Cortex of kidney (tissue), 1 donor: ENCODE measurements at places on chromosomes 3 and 15.

DNA sequence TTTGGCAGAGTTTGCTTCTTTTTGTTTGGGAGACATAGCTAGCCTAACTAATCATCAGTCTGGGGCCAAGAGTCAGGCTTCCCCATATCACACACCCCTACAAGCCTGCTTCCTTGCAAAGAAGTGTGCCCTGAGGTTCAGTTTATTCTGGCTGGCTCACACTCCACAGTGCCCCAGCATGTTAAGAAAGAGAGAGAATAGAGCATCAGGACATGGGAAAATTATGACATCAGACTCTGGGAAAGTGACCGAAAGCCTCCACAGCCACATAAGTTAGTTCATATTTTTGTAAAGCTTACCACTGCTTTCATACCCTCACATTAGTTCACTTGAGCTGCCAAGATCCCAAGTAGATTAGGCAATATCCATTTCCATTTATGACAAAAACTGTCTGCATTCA lies 63.0 kb upstream of the CFAP161 start:
- DNase-seq, result no peak

DNA sequence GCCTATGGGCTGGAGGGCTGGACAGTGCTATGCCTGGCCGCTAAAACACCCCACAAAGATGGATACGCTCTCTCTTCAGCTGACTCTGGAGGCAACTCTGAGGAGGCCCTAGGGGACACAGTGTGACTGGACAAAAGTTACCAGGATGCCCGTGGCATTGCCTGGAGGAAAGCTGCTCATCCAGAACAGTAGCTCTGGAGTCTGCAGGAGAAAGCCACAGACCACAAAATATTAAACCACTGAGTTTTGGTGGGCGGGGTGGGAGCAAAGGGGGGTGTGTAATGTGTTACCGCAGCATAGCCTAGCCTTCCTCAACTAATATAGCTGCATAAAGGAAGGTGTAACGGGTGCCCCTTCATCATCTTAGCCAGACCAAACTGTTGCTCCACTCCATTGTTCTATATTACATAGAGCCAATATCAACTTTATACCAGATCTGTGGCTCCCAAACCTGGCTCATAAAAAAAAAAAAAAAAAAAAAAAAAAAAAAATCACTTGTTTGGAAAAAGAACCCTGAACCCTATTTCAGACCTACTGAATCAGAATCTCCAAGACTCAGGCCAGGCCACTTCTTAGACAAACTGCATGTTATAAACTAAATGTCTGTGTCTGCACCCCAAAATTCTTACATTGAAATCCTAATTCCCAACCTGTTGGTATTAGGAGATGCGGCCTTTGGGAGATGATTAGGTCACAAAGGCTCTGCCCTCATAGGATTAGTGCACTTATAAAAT lies 132.6 kb downstream of the TNIK start:
- no peak for DNase-seq

- DNase-seq, result no peak
Observed at GRCh38 chr3:63128380-63128779, 149.7 kb upstream of the SYNPR start.

- no peak for DNase-seq
Observed at GRCh38 chr3:176147251-176147650, 1050.0 kb downstream of the TBL1XR1 start.

- DNase-seq, result no peak
Observed at GRCh38 chr3:47073685-47074084, 90.2 kb downstream of the SETD2 start.

DNA sequence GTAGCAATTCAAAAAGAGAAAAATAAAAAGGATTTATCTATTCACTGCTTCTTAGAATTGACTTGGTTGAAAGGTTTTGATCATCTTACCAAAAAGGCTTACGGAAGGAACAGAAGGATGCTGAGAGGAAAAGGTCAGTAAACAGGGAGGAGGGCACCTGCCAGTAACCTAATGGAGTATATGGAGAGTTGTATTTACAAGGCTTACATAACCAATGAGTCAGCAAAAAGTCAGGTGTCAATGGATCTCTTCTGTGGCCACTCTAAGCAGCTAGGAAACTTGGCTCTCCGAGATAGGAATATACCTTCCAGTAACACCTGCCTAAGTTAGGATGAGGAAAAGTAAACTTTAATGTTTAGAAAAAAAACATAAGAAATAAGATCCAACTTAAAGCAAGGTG lies 80.5 kb upstream of the PLXND1 start:
- DNase-seq, result no peak

DNA sequence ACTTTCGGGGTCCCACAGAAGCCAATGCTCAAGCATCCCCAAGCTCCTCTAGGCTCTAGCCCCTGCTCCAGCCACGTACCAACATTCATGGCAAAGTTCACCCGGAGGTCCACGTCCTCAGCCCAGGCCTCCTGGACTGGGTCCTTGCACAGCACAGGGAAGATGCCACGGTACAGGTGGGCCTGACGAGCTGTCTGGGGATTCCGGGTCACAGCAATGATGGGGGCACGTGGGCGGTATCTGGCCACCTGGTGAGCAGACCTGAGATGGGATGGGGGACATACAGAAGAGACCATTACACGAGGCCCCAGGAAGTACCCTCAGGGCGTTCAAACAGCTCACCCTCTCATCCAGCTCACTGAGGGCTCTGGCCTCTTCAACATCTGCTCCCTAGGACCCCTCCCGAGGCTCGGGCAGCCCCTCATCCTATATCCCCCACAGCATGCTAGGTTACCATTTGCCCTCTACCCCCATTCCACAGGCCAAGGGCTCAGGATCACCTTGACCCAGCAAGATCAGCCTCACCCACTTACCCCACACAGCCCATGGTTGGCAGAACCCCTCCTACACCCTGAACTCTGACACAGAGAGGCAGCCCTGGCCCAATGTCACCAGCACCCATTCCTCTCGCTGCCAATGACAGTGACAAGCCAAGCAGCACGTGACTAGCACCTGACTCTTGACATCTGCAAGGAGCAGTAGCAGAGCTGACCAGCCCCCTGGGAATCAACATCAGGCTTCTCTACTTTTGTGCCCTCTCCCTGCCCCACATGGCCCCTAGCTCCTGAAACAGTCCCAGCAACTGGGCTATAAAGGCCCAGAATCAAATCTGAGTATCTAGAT lies 3.0 kb upstream of the GRAMD2A start:
- DNase-seq, result no peak

- DNase-seq, result no peak
Observed at GRCh38 chr3:14397940-14398796, 4.2 kb upstream of the SLC6A6 start.

- DNase-seq, result no peak
Observed at GRCh38 chr3:73536952-73537351, 87.8 kb downstream of the PDZRN3 start.

GRCh38 chr15:95988574-95988887 lies 342.0 kb upstream of the NR2F2 start:
- no peak for DNase-seq

- no peak for DNase-seq
Observed at GRCh38 chr15:42275780-42276391, 2.7 kb upstream of the TMEM87A start.

DNA sequence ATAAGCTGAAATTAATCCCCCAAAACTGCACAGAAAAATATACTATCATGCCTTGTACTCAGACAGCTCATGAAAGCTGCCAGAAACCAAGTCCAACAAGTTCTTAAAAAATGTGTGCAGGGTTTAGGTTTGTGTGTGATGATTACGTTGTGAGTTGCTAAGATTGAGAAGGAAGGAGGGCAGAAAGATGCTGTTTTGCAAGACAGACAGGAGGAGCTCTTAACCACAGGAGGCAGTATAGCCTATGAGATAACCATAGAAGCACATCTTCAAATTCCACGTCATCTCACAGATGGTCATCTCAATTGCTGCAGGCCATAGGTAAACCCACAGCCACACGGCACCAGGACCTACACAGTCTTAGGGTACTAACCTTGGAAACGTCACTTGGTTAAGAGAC lies 191.9 kb downstream of the STT3B start:
- DNase-seq, result no peak

DNA sequence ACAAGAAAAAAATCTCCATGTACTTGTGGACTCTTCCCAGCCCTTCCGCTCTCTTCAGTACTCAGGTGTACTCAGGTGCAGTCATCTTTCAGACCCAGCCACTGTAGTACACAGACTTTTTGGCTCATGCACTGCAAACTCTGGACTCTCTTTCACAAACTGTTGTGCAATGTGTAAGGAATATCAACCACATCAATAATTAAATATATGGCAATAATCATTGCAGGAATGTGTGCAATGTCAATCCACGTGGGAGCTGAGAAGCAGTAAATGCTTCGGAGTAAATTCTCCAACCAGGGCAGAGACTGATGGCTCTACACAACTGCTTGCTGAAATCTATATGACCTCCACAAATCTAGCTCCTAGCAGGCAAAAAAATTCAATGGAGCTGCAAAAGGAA lies 287.3 kb upstream of the COL8A1 start:
- DNase-seq, result no peak

- DNase-seq, result no peak
Observed at GRCh38 chr3:5321666-5322340, 134.3 kb downstream of the EDEM1 start.

DNA sequence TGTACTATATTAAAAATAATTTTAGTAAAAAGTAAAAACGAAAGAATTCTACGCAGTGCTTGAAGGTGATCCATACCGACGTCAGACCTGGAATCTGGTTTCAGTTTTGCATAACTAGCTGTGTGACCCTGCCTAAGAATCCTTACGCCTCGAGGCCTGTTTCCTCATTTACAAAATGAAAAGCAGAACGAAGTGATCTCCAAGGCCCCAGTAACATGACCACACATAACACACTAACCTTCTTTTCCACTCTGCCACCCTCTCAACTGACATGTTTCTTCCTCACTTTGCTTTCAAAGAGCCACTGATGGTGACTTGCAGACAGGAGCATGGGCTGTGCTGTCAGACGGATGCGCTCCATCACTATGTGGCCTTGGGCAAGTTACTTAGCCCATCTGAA lies 4.8 kb downstream of the MESD start:
- no peak for DNase-seq

- DNase-seq, result no peak
Observed at GRCh38 chr3:131174752-131175151, 148.1 kb downstream of the NEK11 start.

GRCh38 chr3:132445817-132446216 lies 28.5 kb downstream of the DNAJC13 start:
- no peak for DNase-seq

DNA sequence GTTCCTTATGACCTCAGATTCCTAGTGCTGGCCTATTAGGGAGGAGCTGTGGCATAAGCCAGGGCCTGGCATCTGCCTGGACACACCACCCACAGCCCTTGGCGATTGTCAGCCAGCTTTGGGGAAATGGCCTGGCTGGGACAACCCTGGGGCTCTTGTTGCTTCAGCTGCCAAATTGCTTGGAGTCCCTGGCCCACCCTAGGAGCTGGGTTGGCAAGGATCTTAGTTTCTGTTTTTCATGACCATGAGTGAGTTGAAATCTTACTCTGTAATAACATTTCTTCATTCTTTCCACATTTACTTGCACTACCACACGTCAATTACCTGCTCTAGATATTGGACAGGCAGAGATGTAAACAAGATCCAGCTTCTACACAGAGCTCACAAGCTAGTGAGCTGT lies 1.9 kb upstream of the MYZAP start:
- no peak for DNase-seq

DNA sequence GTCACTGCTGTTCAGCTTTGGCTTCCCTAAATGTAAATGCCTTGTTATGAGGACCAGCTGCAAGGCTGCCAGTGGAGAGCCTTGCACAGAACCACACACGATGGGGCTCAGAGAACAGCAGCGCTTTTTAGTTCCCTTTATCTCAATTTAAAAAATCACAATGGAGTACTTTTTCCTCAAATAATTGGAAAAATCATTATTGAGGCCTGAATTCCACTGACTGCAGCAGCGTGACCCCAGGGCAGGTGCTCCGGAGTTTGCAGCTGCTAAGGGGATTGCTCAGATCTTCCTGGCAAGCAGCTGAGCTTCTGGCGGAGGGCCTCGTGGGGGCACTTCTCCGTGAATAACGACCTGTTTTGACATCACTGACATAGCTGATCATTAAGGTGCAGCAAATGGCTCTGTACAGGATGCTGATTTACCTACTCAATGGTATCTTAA lies 245.6 kb upstream of the TRIM42 start:
- no peak for DNase-seq

- DNase-seq, result no peak
Observed at GRCh38 chr15:99509686-99510461, 55.9 kb upstream of the MEF2A start.

DNA sequence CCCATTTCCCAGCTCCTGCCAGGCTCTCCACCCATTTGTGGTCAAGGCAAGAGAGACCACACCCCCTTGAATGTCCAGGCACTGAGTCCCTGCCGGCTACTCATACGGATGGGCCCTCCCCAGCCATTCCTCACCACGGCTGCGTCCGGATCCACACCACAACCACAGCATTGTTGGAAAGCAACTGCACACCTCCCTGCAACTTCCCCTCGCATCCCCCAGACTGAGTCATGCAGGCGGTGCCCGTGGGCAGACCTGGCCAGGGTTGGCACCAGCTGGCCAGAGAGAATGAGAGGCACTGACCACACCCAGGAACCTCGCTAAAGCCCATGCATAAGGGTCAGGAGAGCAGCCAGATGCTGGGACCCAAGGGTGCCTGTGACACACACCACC lies 30.5 kb downstream of the LOXL1 start:
- DNase-seq, result no peak

GRCh38 chr15:75751116-75751875 lies 38.6 kb upstream of the CSPG4 start:
- DNase-seq, result no peak

- DNase-seq, result no peak
Observed at GRCh38 chr3:155208183-155208800, 85.2 kb downstream of the STRIT1 start.

GRCh38 chr3:16538507-16538906 lies 25.0 kb upstream of the RFTN1 start:
- DNase-seq, result no peak

GRCh38 chr3:85455561-85456200 lies 496.9 kb downstream of the CADM2 start:
- no peak for DNase-seq

GRCh38 chr3:156493887-156494286 lies 61.0 kb downstream of the SSR3 start:
- DNase-seq, result no peak

DNA sequence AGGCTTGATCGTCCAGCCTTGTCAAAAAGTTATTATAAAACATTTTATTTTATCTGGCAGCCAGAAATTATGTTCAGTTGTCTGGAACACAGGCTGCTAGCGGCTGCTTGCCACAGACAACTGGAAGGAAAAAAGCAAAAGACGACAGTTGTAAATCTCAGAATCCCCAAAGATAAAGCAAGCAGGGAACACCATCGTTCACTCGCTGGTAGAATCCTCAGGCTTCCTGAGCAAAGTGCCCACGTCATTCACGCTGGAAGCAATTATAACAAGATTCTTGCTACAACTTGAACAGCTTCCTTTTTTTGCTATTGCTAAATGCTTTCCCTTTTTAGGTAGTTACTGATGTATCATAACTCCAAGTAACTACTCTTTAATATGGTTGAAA lies 33.6 kb downstream of the ADAMTS17 start:
- no peak for DNase-seq
